ENCODE measurements at places on chromosomes 16 and 17.

DNA sequence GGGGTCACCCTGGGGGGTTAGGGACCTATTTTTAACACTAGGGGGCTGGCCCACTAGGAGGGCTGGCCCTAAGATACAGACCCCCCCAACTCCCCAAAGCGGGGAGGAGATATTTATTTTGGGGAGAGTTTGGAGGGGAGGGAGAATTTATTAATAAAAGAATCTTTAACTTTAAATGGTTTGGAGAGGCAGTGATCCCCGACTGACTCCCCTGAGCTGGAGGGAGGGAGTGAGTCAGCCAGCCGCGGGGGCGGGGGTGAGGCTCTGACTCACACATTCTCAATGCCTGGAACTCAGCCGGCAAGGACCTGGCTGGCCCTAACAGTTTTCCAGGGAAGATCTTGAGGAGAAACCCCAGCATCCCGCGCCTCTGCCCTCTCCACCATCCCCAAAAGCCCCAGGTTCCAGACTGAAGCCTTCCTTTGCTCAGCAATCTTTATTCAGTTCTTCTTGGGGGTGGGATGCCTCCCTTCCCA lies 1.5 kb downstream of the HCFC1R1 start:
- DNase-seq, result peak; percentile 95

GRCh38 chr16:72220875-72221629 lies 49.1 kb upstream of the PMFBP1 start:
- DNase-seq, result no peak

DNA sequence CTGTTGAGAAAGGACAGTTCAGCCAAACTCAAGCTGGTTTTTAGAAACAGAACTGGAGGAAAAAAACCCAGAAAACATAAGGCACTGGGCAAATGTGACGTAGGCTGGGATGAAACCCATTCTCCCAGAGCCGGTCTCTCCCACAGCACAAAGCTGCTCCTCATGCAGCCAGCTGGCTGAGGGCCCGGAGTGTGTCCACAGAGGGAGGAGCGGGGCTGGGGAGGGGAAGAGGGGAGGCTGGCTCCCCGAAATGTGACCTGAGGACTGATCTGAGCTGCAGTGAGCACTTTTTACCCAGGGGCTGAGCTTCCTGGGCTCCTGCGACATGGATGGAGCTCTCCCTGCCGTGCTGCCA lies 20.8 kb downstream of the FOXF1 start:
- DNase-seq, result no peak

- no peak for DNase-seq
Measured at GRCh38 chr17:61389670-61390478, 9.8 kb upstream of the TBX2 start.

DNA sequence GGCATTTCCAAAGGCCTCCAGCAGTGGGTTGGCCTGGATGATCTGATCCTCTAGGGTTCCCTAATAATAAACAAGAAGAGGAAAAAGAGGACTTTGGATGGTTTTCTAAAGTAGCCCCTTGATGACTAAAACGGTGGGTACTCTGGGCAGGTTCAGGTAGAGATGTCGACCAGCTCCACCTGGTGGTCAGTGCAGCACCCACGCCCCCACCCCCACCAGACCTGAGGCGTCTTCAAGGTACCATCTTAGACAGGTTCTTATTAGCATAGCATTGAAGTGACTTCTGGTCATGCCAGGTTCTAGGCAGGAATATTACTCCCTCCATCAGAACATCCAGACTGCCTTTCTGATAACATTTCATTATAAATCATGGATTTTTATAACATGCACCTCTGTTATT lies 15.0 kb downstream of the MYH13 start:
- no peak for DNase-seq

- DNase-seq, result peak; percentile 91
Measured at GRCh38 chr17:80789356-80789902, 202.2 kb upstream of the CHMP6 start.

DNA sequence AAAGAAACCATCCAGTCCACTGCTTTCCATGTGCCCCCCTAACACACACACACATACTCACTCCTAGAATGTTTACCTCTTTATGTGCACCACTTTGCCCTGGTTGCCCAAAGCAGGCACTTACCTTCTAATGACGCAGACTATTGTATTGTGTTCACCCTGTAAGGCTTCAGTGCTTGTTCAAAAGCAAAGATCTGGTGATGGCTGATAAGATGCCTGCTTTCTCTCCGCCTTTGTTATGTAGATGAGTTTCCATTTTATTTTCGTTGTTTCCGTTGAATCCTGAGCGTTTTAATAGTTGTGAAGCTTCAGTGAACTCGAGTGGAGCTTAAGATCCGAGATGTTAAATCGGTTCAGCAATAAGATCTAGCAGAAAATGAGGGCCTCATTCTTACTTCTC lies 452.7 kb downstream of the TMEM114 start:
- no peak for DNase-seq

DNA sequence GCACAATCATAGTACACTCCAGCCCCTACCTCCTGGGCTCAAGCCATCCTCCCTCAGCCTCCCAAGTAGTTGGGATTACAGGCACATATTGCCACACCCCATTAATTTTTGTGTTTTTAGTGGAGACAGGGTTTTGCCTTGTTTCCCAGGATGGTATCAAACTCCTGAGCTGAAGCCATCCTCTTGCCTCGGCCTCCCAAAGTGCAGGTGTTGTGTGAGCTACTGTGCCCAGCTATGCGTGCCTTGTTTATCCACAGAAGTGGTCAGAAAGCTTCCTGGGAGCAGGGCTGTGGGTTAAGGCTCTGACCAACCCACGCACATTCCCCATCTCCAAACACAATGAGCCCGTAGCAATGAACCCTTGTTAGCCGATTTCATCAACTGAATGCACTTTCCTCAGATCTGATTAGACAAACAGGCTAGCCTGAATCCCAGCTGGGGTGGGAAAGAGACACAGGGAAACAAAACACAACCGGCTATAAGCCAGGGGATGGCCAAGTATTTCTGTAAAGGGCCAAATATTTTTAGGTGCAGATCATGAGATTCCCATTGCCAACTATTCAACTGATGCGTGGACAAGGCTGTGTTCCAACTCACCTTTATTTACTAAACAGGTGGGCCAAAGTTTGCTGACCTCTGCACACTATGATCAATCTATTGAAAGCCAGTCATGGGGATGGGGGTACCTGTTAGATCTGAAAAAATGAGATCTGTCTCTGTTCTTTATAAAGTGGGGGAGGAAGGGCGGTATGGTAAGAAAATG lies 193.6 kb downstream of the CPPED1 start:
- DNase-seq, result no peak

- DNase-seq, result no peak
Measured at GRCh38 chr17:72953621-72954020, 138.9 kb downstream of the SLC39A11 start.

DNA sequence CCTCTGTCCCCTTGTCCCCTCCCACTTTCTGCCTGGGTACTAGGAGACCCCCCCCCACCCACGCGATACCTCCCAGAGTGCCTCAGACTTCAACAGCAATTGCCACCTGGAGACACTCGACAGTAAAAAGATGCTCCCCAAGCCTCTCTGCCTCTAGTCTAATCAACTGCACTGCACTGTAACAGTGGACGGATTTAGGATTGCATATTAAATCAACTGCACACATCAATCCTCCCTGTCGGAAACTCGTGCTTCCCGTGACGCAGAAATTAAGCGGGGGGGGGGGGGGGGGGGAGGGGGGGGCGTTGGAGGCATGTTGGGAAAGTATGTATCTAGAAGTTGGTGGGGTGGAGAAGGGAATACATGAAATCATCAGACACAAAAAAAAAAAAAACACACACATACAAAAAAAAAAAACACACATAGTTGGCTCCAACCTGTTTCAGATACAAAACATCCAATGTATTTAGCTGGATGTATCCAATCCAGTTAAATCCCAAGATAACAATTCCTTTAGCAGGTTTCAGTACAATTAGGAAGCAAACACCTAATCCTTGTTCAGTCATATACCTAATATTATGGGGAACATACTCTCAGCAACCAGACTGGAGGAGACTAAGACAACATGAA lies 29.7 kb downstream of the FAM222B start:
- DNase-seq, result peak; percentile 82

GRCh38 chr16:79845734-79846135 lies 245.2 kb upstream of the MAF start:
- DNase-seq, result no peak

GRCh38 chr17:20228860-20229259 lies 219.7 kb downstream of the SPECC1 start:
- no peak for DNase-seq

- no peak for DNase-seq
Measured at GRCh38 chr16:54443352-54443751, 156.8 kb upstream of the IRX3 start.

- no peak for DNase-seq
Measured at GRCh38 chr16:67663151-67663876, 2.6 kb downstream of the PARD6A start.

DNA sequence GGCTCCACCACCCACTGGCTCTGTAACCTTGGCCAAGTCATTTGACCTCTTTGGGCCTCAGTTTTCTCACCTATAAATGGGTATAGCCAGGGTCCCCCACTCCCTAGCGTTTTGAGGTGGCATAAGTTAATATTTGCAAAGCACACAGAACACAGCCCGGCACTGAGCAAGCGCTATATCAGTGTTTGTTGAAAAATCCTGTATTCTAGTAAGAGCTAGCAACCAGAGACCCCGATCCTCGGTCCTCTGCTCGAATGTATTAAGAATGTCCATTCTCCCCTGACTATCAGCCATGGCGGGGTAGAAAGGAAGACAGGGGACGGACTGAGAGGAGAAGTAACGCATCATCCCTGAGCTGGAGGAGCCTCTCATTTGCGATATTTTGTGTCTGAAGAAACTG lies 131.2 kb downstream of the IRF8 start:
- no peak for DNase-seq

- no peak for DNase-seq
Measured at GRCh38 chr17:75590849-75591721, 3.5 kb downstream of the MYO15B start.

DNA sequence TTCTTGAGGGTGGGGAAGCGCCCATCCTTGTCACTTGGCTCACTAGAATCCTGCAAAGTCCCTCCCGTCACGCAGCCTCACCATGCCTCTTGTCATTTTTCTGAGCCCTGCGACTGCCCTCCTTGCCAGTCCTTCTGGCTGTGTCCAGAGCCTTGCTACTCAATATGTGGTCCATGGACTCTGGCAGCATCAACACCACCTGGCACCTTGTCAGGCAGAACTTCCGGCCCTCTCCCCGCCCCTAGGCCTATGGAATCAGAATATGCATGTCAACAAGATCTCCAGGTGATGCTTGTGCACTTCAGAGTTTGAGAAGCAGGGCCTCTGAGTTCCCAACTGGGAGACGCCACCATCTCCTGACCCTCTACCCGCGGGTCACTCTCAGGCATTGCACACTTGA lies 12.1 kb downstream of the PIMREG start:
- DNase-seq, result no peak

DNA sequence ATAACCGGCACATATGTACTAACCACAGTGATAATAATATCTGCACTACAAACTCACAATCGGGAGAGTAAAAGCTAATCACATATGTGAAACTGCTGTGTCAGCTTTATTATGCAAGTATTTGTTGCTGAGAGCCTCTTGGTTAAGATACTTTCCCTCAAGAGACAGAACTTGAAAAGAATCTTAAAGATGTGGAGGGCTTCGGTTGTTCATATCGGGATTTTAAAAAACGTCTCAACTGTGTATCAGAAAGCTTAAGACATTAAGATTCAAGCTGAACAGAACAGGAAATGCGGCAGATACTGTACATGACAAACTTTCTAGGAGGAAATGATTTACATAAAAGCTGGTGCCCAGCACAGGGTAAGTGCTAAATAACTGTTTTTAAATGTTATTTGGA lies 27.5 kb upstream of the HLF start:
- no peak for DNase-seq

GRCh38 chr16:31487720-31488467 lies 5.0 kb downstream of the SLC5A2 start:
- peak; percentile 23 for DNase-seq

DNA sequence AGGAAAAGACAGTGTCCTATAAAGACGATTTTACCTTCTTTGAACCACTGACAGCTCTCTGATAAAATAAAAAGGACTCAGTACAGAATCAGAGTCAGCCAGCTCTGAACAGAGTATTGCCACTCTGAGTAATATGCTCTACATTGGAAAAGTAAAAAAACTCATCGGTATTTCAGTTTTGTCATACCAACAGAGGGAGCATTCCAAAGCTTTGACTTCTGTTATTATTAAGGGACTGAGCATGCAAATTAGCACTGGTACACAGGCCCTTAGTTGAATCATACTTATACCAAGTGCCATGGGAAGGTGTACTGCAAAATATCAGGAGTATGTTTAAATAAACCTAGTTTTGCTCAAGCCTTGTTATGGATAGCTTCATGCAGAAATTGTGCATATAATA lies 509.0 kb upstream of the KIF2B start:
- no peak for DNase-seq

GRCh38 chr16:57764341-57765159 lies 29.0 kb downstream of the KATNB1 start:
- peak; percentile 88 for DNase-seq

- peak; percentile 82 for DNase-seq
Measured at GRCh38 chr16:53821957-53822625, 118.1 kb downstream of the FTO start.

DNA sequence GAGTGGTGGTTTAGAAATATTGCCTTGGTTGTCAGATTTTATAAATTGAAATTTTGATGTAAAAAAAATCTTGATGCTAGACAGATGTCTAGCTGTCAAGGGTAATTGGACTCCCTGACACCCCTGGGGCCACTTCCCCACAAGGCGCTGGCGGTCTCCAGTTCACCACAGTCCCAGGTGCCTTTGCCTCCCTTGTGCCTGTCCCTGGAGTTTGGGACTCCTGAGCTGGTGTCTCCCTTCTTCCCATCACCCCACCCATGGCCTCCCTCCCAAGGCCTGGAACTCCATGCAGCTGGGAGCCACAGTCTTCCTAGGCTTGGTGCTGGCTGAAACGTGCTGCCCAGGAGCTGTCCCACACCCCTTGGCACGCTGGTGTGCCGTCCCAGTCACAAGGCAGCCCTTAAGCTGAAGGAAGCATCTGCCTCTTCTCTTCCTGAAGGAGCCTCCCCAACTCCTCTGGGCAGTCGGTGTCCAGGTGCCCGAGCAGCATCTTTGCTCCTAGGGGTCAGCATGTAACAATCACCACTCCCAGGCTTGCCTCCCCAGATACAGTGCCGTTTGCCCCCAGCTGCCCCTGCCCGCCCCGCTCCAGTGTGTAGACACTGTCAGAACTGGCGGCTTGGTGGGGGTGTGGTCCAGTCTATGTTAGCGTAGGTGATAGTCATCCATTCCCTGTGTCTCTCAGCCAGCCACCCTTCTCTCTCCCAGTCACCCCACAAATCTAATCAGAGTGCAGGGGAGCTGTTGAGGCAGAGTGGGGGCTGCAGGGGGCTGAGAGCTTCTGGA lies 26.2 kb downstream of the POLR3E start:
- DNase-seq, result no peak
